Smooth muscle cell of the brain vasculature (primary cell): ENCODE measurements at places on chromosomes 2 and 18.

DNA sequence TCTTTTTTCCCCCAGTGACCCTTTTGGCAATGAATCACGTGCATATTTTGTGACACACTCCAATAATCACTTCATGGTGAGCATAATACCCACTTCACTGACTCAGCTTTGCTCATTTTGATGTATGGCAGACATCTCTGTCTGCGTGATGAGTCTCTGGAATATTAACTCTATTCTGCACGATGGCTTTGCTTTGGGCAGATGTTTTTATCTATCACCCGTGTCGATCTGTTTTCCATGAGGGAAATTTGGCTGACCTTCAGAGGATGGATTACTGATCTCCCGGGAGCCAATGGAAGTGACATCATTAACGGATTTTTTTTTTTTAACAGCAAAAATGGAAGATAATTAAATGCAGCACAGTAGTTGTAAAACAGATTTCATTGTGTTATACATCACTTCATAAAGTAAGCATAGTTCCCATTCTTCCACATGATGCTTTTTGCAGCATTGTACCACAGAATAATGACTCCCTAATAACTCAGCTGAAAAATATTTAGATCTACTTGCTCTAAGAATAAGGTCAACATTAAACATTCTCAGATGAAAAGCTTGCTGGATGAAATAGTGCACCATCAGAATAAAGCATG, 29.8 kb downstream of the CDC42EP3 start:
- DNase-seq: no peak

DNA sequence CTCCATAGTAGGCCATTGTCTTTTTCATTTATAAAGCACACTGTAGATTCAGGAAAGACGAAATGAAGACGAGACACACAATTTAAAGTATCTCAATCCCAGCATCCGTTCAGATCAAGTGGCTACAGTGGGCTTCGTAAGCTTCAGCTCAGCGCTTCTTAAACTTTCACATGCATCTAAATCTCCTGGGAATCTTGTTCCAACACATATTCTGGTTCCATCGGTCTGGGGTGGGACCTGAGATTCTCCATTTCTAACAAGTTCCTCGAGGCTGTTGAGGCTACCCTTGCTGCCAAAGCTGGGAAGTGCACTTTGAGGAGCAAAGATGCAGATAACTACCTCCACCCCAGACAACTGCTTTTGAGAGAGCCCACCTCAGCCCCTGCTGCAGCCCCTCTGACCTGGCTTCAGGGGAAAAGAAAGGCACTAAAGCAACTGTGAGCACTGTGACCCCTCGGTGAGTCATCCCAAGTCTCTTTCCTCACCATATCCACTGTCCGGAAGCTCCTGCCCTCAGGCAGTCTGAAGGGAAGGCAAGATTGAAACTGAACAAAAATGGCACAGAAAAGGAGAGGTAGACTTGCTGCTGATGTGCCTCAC, 201.1 kb upstream of the FBXO11 start:
- no peak for DNase-seq

DNA sequence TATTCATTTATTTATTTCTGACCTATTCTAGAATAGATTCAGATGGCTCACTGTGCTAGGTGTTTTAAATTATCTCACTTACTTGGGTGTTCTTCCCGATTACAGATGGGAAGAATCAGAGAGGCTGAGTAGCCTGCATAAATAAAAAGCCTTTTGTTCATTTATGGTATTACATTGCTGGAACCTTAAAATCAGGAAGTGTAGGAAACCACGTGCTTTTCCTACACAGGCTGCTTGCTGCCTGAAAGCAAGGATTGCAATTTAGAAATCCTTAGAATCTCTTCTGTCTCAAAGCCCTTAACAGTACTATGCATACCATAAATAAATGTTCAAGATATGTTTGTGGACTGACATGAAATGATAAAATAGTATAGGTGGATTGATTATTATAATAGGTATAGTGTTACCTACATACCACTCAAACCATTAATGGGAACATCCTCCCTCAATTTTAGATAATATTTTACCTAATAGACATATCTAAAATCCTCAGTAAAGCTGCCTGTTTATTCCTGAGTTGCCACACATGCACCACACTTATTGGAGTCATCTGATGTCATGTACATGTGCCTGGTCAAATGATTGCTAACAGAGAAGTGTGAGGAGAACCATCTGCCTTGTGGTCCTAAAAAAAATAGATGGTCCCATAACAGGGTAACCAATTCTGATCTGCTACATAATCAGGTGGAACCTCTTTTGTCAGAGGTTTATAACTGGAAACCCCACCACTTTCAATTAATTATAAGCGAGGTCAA, 73.5 kb upstream of the C2orf15 start:
- DNase-seq: no peak

DNA sequence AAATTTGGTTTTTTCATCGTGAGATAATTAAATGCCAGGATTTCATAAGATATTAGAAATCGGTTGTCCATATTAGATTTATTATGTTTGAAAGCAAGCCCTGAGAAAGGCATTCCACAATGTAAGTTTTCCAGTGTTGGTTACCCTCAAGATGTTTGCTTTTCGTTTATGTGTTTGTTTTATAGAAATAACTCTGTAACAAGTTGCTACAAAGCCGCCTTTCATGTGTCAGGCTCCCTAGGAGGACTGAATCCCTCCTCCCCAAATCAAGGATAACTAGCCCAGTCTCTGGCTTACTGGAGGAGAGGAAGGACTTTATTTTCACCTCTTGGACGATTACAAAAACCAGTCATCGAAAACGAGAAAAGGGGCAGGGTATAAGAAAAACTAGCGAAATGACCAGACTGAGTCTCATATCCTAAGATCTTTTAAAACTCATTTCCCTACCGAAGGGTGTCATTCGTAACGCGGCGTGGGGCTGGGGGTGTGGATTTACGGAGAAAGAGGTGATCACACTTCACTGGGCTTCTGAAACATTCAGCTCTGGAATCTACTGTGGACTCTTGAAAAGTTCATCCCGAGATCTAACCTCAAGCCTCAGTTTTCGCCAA, 1.0 kb upstream of the PEX13 start:
- no peak for DNase-seq

- DNase-seq: no peak
Observed at GRCh38 chr2:238439917-238440316, 13.2 kb downstream of the ASB1 start.

GRCh38 chr2:166118180-166118579, 9.6 kb downstream of the SCN1A start:
- no peak for DNase-seq

- no peak for DNase-seq
Observed at GRCh38 chr2:2960441-2961133, 417.0 kb downstream of the EIPR1 start.

- no peak for DNase-seq
Observed at GRCh38 chr2:157901325-157901724, 25.2 kb upstream of the ACVR1 start.

- no peak for DNase-seq
Observed at GRCh38 chr2:145040433-145040832, 520.5 kb upstream of the ZEB2 start.

DNA sequence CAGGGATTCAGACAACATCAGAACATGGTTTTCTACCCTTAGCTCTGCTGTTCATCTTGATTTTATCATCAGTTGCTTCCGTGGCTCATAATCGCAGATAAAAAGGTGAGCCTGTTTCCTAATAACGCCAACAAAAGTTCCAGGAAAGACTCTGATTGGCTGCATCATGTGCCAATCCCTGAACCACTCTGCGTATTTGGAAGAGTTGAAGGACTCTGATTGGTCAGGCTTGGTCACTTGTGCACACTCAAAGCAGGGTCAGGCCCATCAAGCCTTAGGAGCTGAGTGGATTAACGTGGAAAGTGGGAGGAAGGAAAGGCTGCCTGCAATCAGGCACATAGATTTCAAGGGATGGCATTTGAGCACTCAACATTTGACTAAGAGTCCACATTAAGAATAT, 11.4 kb downstream of the TXNDC2 start:
- no peak for DNase-seq

DNA sequence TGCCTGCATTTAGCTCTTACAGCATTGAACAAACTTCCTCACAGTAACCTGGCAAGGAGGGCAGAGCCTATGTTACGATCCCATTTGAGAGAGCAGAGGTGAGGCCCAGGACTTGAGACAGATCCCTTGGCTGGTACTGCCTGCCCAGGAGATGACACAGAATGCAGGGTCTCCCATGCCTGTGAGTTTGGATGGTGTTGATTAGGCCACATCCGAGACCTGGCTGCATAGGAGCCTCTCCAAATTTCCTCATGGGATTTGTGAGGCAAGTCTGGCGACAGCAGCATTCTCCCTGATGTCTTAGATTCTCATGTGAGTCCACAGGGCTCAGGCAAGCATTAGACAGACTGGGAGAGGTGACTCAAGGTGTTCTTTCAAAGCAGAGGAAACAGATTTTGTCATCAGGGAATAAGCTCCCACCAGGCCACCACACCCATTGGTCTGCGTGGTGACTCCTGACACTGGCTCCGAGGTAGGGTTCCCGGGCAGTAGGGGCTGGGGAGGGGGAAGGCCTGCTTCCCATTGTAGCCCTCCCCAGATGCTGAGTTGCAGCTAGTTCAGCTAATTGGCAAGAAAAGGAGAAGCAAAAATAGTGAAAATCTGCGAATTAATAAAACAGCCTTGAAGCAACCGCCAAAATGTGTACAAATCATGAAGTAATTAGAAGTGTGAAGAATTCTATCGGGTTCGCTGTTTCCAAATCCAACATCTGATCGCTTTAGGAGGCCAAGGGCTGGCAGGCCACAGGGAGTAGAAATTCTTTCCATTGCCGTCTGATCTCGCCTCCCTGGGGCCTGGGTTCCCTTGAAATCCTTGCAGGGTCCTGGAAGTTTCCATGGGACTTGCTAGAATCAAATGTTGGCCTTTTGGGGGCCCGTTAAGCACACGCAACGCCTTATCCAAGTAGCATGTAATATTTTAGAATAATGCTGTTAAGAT, 68.0 kb downstream of the MAPK4 start:
- DNase-seq: no peak
